Neural crest cell (in vitro differentiated cells): ENCODE measurements at places on chromosomes 3 and 15.

- DNase-seq, result peak; percentile 56
Measured at GRCh38 chr15:40894681-40895448, 615 bp downstream of the VPS18 start.

GRCh38 chr3:159732172-159733111 lies 256.2 kb upstream of the IL12A start:
- DNase-seq, result no peak

DNA sequence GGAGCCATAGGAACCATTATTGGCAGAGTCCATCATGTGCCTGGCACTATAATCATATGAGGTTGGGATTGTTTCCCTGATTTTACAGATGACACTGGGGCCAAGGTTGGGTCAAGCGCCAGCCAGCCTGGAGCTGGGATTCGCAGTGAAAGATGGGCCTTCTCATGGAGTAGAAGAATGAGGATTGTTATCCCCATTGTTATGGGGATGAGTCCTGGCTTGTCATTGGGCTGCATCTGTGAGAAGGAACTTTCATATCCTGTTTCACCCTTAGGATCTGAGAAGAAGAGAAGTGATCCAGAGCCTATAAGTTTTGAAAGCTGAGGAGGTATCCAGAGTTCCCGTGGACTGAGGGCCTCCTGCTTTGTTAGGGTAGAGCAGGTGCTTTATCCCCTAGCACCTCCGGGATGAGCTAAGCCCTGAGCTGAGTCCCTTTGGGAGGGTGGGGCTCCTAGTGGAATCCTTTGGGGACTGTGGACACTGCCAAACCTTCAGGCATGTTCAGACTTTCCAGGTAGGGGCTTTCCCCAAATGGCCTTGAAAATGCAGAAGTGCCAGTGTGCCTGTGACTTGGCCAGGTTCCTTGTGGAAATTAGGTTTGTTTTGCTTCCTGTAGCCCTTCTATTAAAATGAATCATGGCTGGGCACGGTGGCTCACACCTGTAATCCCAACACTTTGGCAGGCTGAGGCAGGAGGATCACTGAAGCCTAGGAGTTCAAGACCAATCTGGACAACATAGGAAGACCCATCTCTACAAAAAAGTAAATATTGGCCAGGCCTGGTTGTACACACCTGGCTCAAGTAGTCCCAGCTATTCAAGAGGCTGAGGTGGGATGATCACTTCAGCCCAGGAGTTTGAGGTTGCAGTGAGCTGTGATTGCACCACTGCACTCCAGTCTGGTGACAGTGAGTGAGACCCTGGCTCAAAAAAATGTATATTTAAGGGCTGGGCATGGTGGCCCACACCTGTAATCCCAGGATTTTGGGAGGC lies 30.2 kb upstream of the BSN start:
- DNase-seq, result no peak

- no peak for DNase-seq
Measured at GRCh38 chr3:127185268-127185667, 7.7 kb upstream of the PRR23E start.

GRCh38 chr3:177597311-177598096 lies 400.2 kb upstream of the TBL1XR1 start:
- no peak for DNase-seq

GRCh38 chr3:14769544-14770325 lies 49.0 kb upstream of the FGD5 start:
- DNase-seq, result no peak

DNA sequence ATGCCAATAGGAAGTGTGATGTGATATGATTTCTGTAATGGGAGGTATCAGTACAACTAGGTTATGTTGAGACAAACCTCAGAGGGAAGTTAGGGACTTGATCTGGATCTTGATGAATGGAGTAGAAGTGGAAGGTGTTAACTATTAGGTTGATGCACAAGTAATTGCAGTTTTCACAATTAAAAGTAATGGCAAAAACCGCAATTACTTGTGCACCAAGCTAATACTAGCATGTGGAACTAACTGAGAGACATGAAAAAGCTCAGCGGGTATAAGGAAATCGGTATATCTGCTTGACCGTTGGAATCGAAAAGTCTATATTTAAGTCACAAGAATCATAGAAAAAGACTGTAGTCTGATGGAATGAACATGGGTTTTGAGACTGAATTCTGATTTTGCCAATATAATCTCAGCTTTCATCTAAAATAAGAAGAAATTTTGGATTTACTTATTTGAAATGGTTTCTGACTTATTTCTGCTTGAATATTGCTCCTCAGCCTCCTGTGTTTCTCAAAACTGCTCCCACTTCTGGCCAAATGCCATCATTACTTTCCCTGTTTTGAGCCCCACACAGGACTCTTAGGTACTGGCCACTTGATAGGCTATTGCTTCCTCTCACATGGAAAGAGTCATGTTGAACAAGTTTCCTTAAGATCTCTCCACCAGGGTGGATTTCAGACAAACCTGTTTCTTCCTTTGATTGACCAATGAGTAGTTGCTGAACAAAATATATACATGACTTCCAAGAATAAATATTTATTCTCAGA lies 271.5 kb upstream of the COL8A1 start:
- DNase-seq, result no peak

- no peak for DNase-seq
Measured at GRCh38 chr3:186506857-186507256, 37.3 kb downstream of the CRYGS start.

GRCh38 chr3:110858549-110858948 lies 213.1 kb upstream of the NECTIN3 start:
- DNase-seq, result no peak

DNA sequence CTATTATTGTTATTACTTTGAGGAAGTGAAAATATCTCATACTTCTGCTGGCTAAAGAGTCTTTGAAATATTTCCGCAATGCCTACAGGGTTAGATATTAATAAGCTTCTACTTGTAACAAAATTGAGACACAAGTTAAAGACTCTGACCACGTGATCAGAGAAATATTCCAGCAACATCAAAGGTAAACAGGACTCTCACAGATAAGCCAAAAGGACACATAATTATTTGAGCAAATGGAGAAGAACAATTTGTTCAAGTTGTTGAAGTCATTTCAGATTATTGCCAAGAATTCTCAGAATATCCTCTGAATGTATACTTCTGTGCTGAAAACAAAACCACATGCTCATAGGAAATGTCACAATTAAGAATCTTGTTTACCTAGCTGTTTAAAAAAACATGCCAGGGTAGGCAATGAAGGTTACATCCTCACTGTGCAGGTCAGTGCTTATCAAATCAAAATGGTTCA lies 225.8 kb upstream of the ALCAM start:
- DNase-seq, result no peak

- DNase-seq, result no peak
Measured at GRCh38 chr3:149267565-149267964, 45.9 kb upstream of the CP start.

DNA sequence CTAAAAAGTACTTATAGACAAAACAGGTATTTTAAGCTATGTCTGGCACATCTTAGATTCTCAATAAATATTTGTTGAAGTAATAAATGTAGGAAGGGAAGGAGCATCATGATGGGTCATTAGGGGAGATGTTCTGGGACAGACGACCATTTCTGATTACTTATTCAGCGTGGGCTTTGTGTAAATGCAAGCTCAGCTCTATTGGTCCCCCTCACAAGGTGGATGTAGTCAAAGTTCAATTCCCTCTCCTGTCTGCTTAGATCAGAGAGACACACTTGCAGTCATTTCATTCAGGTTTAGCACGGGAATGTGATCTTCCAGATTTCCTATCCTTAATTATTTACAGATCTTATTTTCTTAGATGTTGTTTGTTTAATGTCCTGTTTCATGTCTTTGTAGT lies 7.5 kb downstream of the GAP43 start:
- DNase-seq, result no peak

DNA sequence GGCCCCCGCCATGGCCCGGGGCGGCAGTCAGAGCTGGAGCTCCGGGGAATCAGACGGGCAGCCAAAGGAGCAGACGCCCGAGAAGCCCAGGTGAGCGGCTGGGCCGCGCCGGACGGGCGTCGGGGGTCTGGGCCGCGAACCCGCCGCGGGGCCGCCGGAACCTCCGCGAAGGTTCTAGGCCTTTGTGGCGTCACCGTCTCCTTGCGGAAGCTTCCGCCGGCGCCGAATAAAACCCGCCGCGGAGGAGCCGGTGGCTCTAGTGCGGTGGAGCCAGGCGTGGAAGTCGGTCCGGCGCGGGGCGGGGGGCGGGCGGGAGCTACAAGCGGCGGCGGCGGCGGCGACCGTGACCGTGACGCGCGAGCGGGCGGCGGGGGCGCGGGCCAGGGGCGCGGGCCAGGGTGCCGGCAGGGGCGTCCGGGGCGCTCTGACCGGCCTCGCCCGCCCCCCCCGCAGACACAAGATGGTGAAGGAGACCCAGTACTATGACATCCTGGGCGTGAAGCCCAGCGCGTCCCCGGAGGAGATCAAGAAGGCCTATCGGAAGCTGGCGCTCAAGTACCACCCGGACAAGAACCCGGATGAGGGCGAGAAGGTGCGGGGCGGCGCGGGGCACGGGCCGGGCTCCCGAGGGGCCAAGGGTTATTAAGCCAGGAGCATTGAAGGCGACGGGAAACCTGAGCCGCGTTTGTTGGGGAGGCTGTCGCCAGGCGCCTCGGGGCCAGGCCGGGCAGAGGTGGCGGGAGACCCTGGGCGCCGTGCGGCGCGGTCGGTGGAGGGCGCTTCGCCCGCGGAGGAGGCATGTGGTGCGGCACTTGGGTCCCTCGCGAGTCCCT lies at the start of gene DNAJA4:
DNAJA4 (plus strand) TSS at position 259 of the 833 bp plus-strand sequence; CDS start at position 461, 202 bp downstream.
- DNase-seq, result no peak

DNA sequence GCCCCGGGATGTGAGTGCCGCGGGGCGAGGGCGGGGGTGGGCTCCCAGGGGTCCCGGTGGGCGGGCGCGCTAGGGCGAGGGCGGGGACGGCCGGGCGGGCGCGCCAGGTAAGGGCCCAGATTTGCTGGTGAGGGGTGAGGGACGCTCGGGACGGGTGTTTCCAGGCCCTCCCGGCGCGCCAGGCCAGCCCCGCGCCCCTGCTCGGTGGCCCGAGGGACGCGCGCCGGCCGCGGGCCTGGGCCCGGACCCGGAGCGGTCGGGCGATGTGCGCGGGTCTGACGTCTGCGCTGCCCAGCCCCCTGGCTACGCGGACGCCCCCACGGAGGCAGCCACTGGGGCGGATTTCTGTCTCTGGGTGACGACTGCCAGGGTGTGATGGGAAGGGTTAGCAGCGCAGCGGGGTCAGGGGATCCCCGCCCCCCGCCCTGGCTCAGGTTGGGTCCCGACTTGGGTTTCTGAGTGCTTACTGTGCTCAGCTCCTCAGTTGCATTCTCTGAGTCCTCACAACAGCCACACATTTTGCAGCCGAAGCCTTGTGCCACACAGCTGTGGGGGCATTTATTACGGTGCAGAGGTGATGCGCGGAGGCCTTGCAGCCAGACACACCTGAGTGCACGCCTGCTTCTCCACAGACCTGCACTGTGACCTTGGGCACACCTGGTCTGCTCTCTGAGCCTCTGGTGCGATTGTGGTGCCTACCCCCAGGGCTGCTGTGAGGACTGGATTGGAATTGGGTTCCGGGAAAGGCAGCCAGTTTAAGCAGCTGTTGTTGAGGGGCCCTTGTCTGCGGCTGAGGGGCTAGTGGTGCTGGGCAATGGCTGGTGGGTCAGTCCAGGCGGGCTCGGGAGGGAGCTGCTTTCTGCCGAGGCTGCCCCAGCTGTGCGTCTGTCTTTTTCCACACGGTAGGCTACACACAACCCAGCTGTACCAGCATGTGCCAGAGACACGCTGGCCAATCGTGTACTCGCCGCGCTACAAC lies 523 bp downstream of the HDAC11 start:
- no peak for DNase-seq

DNA sequence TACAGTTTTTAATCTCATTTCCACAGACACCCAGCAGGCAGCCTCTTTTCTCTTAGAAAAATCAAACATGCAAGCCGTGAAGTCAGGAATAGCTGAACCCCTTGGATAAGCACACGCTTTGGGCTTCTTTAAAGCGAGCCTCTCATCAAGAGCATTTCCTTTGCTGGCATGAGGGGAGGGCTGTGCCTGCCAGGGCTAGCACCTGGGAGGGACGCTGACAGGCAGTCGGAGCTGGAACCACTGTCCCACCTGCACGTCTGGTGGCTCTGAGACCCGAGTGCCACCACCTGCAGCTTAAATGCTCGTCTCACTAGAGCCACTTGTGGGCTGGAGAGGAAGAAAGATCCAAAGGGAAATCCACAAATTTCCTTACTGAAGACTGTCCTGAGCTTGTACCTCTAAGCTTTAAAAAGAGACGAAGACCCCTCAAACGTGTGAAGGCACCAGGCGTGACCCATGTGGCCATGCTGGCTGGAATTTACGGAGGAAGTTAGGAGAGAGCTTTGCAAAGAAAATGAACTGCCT lies 9.4 kb downstream of the MAP6D1 start:
- no peak for DNase-seq

GRCh38 chr3:95442766-95443165 lies 1371.6 kb upstream of the EPHA6 start:
- no peak for DNase-seq

DNA sequence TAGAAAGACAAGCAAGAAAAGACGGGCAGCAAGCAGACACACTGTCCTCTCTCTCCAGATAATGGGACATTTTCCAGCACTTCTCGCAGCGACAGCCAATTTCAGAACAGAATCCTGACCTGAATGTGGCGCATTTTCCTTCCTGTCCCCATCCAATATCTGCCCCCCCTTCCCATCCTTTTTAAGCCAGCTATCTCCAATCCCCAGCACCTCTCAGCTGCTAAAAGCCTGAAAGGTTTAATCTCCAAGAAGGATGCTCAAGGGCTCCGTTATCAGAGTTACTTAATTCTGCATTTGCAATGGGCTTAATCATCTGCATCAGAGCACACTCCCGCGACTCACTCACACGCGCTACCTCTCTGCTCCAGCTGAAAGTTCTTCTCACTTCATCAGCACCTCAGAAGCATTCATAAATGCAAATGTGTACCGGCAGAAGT lies 50.5 kb downstream of the SRGAP3 start:
- no peak for DNase-seq

DNA sequence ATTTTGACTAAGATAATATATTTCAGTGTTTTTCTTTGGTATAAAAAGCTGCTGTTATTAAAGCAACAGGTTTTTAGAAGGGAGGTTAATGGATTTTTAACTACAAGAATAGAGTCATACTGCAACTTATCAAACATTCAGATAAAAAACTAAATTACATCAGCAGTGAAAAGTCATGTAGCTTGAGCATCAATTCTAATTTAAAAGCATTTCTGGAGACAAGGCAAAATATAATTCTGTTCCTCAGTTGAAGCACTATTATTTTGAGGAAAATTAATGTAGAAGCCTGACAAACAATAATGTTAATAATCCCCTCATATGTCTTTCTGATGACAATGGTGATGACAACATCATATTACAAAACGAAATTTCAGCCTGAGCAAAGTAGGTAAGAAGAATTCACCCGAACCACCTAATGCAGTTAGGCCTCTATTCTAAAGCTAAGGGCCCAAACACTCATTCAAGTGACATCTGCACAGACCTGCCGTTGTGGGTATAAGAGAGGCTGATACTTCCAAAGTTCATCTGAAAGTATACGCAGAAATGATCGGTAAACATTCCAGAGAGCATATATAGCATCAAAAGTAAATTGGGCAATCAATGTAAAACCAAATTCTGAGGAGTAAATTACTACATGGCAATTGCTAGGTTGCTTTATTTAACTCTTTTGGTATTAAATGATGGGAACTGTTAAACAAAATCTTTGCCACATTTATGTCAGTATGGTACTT lies 12.8 kb upstream of the ROBO2 start:
- DNase-seq, result no peak

- no peak for DNase-seq
Measured at GRCh38 chr3:178181784-178182183, 354.5 kb upstream of the KCNMB2 start.
